Upper lobe of right lung (tissue), 1 donor: ENCODE measurements at places on chromosomes 4 and X. TPM values are rescaled to one million over a fixed set of nuclear protein-coding genes. Genes with fewer than 3 reads are reported as not detected.

Gene TBC1D9
- total RNA-seq, result 39.5 TPM

Gene CYBB
- total RNA-seq, result 225 TPM

Gene HADH
- total RNA-seq, result 37.9 TPM

Gene ADAM29
- not detected for total RNA-seq

- H3K27me3 ChIP-seq, result no peaks in the 10 kb centered on the region
- DNase-seq, result no peak
- no peaks in the 10 kb centered on the region for H3K36me3 ChIP-seq
- no peak overlapping the region for H3K4me3 ChIP-seq
- H3K4me1 ChIP-seq, result peaks cover 4% of the 10 kb centered on the region
- no peak overlapping the region for H3K27ac ChIP-seq
Observed at GRCh38 chr4:76376534-76376933, 44.4 kb downstream of the CCDC158 start.

DNA sequence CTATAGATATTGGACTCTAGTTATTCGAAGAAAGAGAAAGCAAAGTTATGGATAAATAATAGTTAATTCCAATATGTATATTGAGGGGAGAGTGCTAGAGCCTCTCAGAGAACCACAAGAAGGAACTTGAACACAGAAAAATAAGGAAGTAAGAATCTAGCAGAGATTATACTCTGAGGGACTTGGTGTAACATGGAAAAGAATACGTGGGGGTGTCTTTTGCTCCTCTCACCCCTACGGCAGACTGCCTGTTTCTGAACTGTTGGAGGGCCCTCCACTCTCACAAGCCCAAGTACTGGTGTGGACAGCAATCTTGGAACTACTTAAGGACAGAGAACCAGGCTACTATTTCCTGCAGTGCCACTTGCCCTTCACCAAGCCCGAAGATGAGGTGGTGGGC, 1174.4 kb upstream of the PCDH10 start:
- no peaks in the 10 kb centered on the region for H3K27me3 ChIP-seq
- H3K4me1 ChIP-seq, result no peaks in the 10 kb centered on the region
- no peak for DNase-seq
- no peak overlapping the region for H3K27ac ChIP-seq
- H3K4me3 ChIP-seq, result peak overlapping the region; percentile 29
